ENCODE measurements at places on chromosomes 6 and 20. TPM values are rescaled to one million over a fixed set of nuclear protein-coding genes. Genes with fewer than 3 reads are reported as not detected.

DNA sequence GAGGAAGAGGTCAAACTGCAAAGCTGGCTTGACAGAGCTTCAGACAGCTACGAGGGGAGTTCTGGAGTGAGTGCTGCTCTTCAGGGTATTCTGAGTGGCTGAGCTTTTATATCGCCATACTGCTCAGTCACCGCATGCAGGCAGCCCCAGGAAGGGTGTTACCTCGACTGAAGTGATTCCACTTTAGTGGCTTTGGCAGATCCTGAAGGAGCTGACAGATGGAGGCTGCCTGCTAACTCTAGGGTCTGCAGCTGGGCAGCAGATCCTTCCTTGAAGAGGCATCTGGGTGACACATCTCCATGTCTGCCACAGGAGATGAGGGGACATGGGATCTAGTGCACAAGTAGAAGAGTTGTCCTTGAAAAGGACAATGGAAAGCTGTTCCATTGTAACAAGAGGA lies 3.7 kb upstream of the DEK start:
- DNase-seq, result no peak

ID4 gene
- 9.0 TPM for total RNA-seq

GRCh38 chr20:57672164-57672563 lies 37.7 kb downstream of the PMEPA1 start:
- DNase-seq, result peak; percentile 85

DNA sequence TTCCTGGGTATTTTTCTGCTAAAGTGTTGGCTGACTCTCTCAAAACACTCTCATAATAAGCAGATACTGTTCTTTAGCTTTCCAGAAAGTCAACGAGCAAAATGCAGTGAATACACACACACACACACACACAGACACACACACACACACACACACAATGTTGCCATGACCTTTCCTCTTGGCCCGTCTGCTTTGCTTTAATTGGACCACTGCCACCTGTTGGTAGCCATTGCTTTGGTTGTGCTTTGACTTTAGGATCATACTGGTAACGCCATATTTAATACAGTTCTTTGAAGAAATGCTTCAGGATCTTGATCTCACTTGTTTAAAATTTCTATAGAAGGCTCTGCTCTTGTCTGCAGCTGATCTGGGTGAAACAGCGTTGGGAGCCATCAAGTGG lies 4.4 kb downstream of the FIG4 start:
- no peak for DNase-seq

- no peak for DNase-seq
Measured at GRCh38 chr6:157461000-157461915, 80.3 kb downstream of the ZDHHC14 start.

ADTRP gene
- 0.18 TPM for total RNA-seq

- peak; percentile 94 for DNase-seq
Measured at GRCh38 chr20:47360297-47361056, 4.0 kb upstream of the ZMYND8 start.

SLC22A2 gene
- not detected for total RNA-seq

GRCh38 chr6:17842934-17843821 lies 136.5 kb upstream of the NUP153 start:
- no peak for DNase-seq

- no peak for DNase-seq
Measured at GRCh38 chr20:45368221-45368980, 5.4 kb downstream of the SYS1 start.

CCN5 gene
- 25.1 TPM for total RNA-seq

- DNase-seq, result no peak
Measured at GRCh38 chr6:108946695-108947094, 98.5 kb downstream of the ARMC2 start.

KCNB1 gene
- total RNA-seq, result 2.0 TPM

DNA sequence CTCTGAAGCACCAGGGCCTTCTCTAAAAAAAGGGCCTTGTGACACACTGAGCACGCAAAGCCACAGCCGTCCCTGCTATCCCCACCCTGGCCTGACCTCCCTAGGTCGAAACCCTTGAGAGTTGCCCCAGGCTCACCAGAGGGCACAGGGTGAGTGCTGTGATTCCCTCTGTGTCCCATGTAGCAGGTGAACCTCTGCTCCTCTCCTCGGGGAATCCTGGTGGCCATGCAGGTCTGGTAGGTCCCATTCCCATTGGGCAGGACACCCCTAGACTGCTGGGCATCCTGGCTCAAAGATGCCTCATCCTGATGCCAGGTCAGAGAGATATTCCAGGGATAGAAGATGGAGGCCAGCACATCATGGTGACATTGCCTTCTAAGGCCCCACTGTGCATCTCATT lies 20.9 kb downstream of the HLA-F start:
- DNase-seq, result no peak

DNA sequence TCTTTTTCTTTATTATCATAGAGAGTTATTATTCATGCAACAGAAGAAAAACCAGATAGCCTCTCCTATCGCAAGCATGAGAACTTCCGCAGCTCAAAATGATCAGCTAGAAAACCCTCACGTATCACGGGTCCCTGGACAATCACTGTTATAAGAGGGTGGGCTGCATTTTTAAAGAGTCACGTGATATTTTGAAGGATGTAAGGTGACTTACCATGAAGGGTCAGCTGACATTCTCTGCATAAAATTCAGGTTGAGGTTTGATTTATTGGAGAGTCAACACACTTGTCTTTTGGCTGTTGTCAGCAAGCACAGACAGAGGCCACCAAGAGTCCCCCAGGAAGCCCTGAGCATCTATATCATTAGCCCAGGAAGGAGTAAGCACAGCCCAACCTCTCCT lies 39.5 kb downstream of the ID4 start:
- no peak for DNase-seq

DNA sequence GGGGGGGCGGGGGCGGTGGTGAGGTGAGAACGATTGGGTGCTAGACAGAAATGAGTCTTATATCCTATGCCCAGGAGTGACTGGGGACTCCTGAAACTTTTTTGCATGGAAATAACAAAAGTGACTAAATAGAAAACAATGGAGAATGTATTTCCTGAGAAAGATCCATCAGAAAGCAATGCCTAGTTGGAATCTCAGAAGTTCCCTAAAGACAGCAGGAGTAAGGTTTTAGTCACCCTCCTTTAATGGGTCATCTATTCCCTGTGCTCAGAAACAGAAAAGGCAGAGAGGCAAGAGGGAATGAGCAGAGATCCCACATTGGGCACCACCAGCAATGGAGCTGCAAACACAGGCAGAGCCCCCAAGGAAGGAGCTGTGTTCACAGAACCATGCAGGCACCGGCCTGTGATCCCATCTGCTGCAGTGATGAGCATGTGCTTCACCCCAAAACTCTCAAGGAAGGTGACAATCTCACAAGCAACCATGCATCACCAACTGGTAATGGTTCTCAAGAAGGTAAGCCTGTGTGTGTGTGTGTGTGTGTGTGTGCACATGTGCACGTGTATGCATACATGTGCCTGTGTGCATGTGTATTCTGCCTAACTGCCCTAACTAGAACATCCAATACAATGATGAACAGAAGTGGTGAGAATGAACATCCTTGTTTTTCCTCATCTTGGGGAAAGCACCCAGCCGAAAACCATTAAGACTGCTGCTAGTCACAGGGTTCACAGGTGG lies 168.4 kb downstream of the WDR27 start:
- no peak for DNase-seq

GRCh38 chr20:22999756-23000155 lies 35.4 kb upstream of the SSTR4 start:
- DNase-seq, result no peak

GRCh38 chr6:22326500-22326899 lies 29.7 kb upstream of the PRL start:
- no peak for DNase-seq

DNA sequence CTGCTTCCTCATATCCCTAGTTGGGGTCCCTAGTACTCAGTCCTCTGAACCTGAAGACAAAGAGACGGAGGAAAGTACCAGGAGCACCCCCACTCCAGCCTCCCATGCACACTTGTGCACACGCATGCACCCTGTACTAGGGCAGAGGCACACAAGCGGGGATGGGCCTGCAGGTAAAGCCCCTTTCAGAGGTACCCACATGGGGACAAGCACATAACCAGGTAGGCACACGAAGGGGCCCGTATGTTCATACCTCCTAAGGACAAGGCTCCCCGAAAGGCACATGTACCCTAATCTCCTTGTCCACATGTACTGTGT lies 1.1 kb downstream of the TMEM151B start:
- DNase-seq, result no peak

SYNDIG1 gene
- 28.4 TPM for total RNA-seq

DNA sequence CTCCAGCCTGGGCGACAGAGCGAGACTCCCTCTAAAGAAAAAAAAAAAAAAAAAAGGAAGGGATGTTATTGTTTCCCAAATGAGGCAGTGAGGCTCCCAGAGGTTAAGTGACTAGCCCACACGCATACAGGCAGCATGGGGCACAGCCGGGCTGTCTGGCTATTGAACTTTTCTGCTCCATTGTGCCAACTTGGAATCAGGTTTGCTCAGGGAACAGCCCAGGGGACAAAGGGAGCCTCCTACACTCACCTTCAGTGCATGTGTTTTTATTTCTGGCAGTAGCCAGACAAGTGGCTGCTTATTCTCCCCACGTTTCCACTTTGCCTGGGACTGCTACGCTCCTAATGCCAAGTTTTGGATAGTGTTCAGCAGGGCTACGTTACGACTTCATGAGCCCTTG lies 10.7 kb downstream of the ETV7 start:
- DNase-seq, result no peak

- DNase-seq, result no peak
Measured at GRCh38 chr6:87104667-87105066, 9.8 kb upstream of the CGA start.

DNA sequence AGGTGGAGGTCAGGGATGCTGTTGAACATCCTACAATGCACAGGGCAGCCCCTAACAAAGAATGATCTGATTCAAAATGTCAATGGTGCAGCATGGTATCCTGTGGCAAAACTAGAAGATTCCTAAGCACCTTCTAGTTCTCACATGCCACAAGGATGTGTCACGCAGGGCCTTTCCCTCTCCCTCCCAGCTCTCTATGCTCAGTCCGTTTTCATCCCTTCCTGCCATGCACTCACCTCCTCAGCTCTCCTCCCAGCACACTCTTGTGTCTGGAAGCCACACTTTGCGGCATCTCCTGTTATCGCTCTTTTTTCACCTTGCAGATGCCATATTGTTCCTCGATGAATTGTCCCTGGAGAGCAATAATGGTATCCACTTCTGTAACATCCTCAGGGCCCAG lies 263.4 kb downstream of the CDC5L start:
- no peak for DNase-seq

GRCh38 chr20:32605167-32605656 lies 20.1 kb upstream of the NOL4L start:
- no peak for DNase-seq

GRCh38 chr6:170206851-170207431 lies 83.9 kb downstream of the DLL1 start:
- DNase-seq, result no peak

SYCP2 gene
- 1.8 TPM for total RNA-seq

GRCh38 chr20:63292292-63292701 lies 689 bp upstream of the COL20A1 start:
- no peak for DNase-seq

GRCh38 chr6:153125032-153125431 lies 6.0 kb downstream of the RGS17 start:
- no peak for DNase-seq

- DNase-seq, result no peak
Measured at GRCh38 chr20:18589941-18590674, 2.3 kb downstream of the DTD1 start.

DNA sequence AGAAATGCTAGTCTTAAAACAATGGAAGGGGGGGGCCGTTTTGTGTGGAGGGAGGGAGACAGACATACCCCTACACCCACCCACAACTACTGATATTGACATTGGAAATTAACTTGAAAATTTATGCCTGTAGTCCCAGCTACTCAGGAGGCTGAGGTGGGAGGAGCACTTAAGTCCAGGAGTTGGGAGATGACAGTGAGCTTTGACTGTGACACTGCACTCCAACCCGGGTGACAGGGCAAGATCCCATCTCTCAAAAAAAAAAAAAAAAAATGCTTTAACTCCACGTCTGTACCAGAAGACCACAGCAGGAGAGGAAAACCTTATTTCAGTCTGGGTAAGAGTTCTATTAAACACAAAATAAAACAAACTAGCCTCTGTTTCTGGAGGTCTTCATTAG lies 2.2 kb downstream of the TBC1D20 start:
- no peak for DNase-seq

- no peak for DNase-seq
Measured at GRCh38 chr6:71534921-71535320, 246.3 kb downstream of the OGFRL1 start.

Data from left cardiac atrium (tissue), 4 donors.